Retina (tissue), 1 donor: ENCODE measurements at places on chromosomes 13 and 19.

- DNase-seq, result no peak
These were observed 56.2 kb upstream of the RFC3 start for GRCh38 chr13:33761740-33762139.

DNA sequence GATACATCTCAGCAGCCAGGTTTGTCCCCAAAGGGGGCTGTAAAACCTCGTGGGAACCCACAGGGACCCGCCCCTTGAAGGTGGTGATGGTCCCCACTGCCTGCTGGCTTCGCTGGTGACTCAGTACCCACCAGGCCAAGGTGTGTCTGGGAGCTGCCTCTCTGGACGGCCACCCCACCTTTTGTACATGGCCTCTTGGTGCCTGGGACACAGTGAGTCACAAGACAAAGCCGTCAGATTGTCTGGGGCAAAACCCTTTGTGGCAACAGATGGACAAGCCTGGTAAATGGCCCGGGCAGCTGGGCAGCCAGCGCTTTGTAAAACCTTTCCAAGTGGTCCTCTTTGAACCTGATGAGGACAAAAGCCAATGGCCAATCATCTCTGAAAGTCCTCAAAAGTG, 27.9 kb upstream of the KLF2 start:
- no peak for DNase-seq

DNA sequence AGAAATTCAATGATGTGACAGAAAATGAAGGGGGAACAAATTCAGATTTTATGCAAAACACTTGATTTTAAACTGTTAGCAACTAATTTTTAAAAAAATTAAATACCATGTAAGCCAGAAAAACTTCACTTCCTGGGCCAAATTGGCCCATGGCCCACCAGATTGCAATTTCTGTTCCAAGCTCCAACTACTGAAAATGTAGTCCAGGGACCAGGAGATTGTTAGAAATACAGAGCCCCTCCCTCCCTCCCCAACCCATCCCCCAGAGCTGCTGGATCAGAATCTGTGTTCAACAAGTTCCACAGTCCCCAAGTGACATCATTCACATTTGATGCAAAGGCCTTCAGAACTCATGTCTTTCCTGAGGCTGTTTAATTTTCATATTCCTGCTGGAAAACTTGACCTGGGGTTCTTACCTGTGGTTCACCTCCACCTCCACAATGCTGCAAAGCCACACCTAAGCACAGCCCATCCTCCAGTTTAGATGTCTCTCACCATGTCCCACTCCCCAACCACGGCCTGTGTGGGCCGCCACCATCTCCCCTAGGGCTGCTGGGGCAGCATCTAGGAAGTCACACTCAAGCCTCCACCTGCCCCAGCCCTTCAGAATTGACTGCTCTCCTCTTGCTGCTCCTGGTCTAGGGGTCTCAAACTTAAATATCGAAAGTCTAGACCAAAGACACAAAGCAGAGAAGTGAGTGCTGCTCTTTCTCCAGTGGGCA, 482.0 kb downstream of the UQCRFS1 start:
- DNase-seq, result no peak

GRCh38 chr13:73602295-73602694, 531.9 kb downstream of the KLF12 start:
- DNase-seq, result no peak

GRCh38 chr19:1510442-1510806, 2.4 kb downstream of the ADAMTSL5 start:
- DNase-seq, result no peak

DNA sequence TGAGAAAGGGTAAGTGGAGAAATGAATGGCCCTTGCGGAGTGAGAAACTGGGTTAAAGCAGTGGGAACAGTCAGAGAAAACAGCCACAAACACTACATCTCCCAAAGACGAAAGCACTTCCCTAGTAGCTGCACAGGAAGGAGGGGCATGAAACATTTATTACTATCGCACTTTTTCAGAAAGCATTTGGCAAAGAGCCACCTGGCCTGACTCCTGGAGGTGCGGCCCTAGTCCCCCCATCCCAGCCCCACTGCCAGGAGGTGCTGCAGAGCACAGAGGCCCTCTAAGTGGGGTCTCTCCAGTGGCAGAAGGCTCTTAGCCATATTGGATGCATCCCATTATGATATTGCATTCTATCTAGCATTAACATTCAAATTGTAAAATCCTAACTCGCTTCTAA, 55.8 kb downstream of the MTMR6 start:
- DNase-seq, result no peak

DNA sequence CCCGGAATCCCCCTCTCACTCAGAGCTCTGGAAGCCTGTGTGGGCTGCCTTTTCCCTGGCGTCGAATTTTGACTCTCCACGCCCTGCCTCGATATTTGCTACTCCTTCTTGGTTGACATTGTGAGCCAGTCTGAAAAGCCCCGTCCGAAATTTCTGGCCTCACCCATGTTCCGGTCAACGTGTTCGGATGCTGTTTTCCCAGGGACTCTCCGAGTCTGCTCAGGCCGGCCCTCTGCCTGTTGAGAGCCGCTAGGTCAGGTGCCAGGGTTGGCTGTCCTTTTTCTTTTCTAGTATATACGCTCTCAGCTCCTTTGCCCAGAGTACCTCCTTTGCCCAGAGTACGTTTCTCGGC, 6.8 kb upstream of the DGKH start:
- peak; percentile 82 for DNase-seq
